ENCODE measurements at places on chromosomes 6 and 20.

DNA sequence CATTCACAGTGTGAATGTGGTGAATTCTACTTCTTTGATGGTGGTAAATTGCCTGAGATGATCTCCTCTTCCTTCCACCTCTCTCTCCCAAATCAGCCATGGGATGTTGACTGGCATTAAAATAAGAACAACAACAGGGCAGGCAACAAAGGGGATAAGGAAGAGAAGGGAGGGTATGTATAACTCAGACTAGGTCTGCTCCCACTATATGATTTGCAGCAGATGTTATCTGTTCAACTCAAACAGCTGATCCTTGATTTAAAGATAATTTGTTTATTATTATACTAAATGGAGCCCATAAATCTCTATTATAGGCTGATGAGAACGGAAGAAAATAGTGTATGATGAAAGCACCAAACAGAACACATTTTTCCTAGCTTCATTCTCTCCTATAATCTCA lies 262.0 kb downstream of the BTBD3 start:
- DNase-seq = no peak

DNA sequence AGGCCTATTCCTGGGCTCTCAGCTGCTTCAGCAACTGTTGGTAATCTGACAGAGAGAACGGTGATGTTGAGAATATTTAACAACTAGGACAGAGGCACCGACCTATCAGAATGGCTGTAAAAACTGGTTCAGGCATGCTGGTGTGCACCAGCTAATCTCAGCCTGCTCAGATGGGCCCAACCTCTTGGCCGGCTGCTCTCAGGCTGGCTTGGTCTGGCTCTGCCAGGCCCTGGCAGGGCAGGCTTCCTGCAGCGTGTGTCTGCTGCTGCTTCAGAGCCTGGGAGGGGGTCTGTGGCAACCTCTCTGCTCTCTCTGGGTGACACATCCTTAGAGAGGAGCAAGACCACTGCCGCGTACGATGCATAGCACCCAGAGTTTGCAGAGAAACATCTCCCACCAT lies 4.8 kb downstream of the SLC2A12 start:
- no peak for DNase-seq

GRCh38 chr20:23889775-23890187 lies 10.2 kb upstream of the CST5 start:
- DNase-seq = peak; percentile 47

DNA sequence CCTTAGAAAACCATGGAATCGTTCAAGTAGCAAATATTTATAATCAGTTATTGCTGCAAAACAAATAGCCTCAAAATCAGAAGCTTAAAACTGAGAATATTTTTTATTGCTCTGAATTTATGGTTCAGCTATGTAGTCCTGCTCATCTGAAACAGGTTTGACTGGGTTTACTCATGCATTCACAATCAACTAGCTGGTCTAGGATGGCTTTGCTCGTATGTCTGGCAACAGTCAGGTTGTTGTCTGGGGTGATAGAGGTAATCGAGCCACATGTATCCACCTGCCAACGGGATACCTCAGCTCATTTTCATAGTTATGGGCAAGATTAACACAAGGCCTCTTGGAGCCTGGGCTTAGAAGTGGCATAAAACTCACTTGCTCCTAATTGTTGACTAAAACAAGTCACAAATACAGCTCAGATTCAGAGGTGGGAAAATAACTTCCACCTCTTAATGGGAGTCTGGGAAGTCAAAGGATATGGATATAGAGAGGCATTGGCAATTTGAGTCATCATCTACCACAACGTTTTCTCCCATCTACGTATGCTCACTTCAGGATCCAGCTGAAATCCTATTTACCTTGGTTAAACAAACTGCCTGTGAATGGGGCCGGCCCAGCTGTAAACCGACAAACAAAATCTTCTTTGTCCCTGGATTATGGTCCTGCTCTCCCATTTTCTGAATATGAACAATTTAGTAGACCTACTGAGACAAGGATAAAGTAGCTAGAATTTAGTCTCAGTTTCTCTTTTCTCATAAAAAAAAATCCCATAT lies 54.5 kb upstream of the TENT5A start:
- DNase-seq = no peak

DNA sequence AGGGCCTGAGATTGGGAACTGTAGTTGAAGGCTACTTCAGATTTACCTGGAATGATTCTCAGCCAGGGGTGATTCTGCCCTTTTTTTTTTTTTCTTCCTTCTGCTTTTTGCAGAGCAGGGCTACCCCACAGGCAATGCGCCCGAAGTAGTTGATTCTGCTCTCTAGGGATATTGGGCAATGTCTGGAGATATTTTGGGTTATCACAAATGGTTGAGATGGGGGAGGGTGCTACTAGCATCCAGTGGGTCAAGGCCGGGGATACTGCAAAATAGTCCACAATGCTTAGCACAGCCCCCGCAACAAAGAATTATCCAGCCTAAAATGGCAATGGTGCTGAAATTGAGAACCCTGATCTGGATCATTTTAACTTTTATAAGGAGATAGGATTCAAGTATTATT lies 71.2 kb upstream of the ZMYND8 start:
- no peak for DNase-seq

DNA sequence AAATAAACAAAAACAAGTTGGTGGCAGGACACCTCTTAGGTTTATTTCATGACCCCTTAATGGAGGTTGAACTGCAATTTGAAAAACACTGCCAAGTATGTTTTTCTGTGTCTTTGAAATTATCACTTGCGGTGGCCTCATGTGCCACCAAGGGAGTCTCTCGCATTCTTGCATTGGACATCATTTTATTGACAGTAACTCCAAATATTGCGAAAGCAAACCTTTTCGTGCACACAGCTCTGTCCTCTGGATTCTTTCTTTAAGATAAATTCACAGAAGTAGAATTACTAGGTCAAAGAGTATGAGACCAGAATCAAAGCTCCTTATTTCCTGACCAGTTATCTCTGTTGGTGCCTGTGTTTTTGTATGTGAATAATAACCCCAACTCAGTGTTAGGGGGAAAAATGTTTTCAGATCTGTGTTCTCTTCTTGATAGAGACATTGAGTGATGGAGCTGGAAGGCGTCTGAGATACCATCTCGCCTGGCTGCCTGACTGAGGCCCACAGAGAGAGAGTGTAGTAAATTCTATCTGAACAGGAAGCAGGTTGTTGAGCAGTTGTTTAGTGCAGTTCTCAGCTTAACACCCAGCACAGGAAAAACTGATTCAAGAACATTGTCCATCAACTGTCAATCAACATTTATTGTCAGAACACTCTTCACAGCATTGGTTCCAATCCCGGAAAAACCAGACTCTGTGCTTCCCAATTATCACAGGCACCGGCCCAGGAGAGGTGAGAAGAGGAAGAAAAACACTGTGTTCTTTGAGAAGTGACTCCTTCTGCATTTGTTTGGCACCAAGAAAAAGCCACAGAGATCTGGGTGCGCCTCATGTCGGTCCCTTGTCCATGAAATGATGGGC lies 2.2 kb upstream of the CCDC167 start:
- no peak for DNase-seq

DNA sequence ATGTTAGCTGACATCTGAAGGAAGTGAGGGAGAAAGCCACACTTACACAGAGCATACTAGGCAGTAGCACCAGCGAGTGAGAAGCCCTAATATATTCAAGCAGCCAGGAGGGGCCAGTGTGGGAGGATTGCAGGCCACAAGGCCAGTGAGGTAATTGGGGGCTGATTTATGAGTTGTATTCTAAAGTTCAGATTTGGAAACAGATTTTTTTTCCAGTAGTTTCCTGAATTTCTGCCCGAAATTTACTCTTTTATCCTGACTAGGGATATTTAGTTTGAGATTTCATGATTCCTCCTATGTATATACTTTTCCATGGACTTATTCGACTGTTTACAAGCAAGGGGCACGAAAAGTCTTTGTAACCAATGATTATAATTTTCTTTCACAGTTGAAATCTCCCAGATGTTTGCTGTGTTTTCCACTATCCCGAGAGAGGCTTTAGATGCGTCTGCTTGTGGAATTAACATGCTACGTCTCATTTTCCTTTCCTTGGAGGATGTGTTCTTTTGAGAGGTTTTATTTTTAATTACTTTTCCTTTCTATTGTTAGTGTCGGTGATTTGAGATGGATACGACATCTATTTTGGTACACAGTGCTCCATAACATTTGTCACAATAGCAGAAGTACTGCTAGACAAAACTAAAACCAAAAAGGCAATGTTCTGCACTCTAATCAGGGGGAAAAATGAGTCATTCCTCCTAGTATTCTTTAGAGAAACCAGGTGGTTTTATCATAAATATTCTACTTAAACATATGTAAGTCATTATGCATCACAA lies 356.3 kb upstream of the HSF2 start:
- DNase-seq = no peak

GRCh38 chr6:6840831-6841291 lies 252.3 kb downstream of the LY86 start:
- no peak for DNase-seq

GRCh38 chr6:7589221-7589620 lies 777 bp upstream of the SNRNP48 start:
- no peak for DNase-seq

DNA sequence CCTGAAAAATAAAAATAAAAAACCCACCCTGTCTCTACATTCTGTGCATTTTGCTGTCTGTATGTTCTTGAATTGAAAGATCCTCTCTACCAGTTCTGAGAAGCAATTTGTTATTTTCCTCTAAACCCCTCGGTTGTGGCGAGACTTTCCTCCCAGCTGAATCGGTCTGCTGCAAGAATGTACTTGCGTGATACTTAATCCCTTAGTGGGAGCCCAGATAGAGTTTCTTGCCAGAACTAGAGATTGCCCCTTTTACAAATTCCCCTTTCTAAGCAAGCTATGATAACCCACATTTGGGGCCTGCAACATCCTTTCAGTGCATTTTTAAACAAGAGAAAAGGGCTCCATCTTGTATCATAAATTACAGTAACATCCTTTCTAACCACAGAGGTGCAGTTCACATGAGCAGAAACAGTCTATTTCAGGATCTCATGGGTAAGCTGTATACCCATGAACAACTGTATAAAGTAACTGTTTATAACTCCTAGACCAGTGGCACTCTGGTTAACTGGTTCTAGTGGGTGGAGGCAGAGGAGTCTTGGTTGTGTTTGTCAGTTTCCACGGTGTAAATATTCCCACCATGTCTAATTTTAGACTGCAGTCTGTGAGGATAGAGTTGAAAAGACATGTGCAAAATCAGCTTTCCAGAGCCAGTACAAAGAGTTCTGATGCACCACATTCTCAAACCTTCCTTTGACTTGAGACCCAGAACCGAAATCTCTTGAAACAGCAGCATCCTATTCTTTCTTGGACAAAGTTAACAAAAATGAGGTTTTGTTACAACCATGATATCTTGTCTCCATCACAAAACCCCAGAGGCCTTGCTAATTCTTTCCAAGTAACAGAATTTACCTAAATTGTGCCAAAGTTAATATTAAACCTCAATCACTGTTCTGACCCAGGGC lies 113.1 kb upstream of the ZNF217 start:
- DNase-seq = no peak

- DNase-seq = no peak
Observed at GRCh38 chr6:41284726-41285125, 1.8 kb downstream of the TREM1 start.

DNA sequence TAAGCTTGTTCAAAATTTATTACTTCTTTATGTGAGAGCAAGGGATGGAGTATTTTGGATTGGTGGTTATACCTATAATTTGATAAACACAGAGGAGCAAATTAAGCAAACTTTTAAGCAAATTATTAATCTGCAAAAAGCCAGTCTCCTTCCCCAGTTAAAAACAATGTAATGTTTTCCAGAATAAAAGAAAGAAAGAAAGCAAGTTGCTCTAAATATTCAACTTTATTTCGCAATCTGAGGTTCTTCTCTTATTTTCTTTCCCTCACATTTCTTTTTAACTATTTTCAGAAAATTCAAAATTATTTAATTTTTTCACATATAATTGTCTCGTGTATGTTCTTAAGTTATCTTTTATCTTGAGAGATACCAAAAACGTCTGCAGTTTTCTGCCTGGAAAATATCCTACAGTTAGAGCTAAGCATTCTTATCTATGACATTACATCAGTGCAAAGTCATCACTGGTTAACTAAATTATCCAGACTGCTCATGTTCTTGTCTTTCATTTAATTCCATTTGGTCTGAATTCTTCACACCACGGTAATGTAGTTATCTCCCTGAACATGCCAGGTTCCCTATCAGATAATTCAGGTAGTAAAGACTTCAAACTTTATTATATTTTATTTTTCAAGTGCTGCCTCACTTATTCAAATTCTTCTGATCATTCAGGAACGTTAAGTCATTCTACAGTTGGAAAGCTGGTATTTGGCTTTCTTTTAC lies 3.3 kb upstream of the CNKSR3 start:
- no peak for DNase-seq

GRCh38 chr20:63782521-63782971 lies 43.0 kb downstream of the SLC2A4RG start:
- no peak for DNase-seq

GRCh38 chr20:51206032-51206662 lies 183.2 kb upstream of the KCNG1 start:
- DNase-seq = no peak

GRCh38 chr6:102340311-102340710 lies 946.8 kb downstream of the GRIK2 start:
- no peak for DNase-seq

GRCh38 chr20:2217857-2218539 lies 77.8 kb upstream of the TGM3 start:
- no peak for DNase-seq

GRCh38 chr6:48061265-48061990 lies 49.6 kb downstream of the PTCHD4 start:
- DNase-seq = no peak

- no peak for DNase-seq
Observed at GRCh38 chr20:48912065-48912464, 9.4 kb upstream of the ARFGEF2 start.

DNA sequence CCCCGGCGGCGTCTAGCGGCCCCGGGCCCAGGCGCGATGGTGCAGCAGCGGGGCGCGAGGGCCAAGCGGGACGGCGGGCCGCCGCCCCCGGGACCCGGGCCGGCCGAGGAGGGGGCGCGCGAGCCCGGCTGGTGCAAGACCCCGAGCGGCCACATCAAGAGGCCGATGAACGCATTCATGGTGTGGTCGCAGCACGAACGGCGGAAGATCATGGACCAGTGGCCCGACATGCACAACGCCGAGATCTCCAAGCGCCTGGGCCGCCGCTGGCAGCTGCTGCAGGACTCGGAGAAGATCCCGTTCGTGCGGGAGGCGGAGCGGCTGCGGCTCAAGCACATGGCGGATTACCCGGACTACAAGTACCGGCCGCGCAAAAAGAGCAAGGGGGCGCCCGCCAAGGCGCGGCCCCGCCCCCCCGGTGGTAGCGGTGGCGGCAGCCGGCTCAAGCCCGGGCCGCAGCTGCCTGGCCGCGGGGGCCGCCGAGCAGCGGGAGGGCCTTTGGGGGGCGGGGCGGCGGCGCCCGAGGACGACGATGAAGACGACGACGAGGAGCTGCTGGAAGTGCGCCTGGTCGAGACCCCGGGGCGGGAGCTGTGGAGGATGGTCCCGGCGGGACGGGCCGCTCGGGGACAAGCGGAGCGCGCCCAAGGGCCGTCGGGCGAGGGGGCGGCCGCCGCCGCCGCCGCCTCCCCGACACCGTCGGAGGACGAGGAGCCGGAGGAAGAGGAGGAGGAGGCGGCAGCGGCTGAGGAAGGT lies 715 bp downstream of the SOX12 start:
- peak; percentile 34 for DNase-seq

Measured in occipital lobe (tissue), 3 donors.